A549 treated with Hydrocortisone at 1 μM for 4 hours (cell line): ENCODE measurements at places on chromosomes 2 and 18. TPM values are rescaled to one million over a fixed set of nuclear protein-coding genes. Genes with fewer than 3 reads are reported as not detected.

The SOWAHC gene
- 7.3 to 10.0 TPM (median 8.9 TPM) in 5 replicates for total RNA-seq

The AKAIN1 gene
- not detected in 5 replicates for total RNA-seq

The POTEI gene
- 0.01 TPM in 1 of 5 replicates, not detected in the others for total RNA-seq

The FAM228A gene
- not detected in 5 replicates for total RNA-seq

The RNF152 gene
- total RNA-seq: 0.06 to 0.25 TPM (median 0.13 TPM) in 5 replicates

The ACTG2 gene
- 0.20 to 0.39 TPM (median 0.25 TPM) in 5 replicates for total RNA-seq

The UGT1A1 gene
- total RNA-seq: 0.56 to 1.1 TPM (median 0.91 TPM) in 5 replicates

The TMEM178A gene
- 0.08 to 0.25 TPM (median 0.12 TPM) in 5 replicates for total RNA-seq

The RHBDD1 gene
- 6.7 to 10.5 TPM (median 9.5 TPM) in 5 replicates for total RNA-seq

The LYG2 gene
- 0.18 TPM in 1 of 5 replicates, not detected in the others for total RNA-seq

The CACNB4 gene
- 0.09 to 0.26 TPM (median 0.15 TPM) in 5 replicates for total RNA-seq

The ZC3H6 gene
- 0.29 to 0.69 TPM (median 0.31 TPM) in 5 replicates for total RNA-seq

The CD207 gene
- total RNA-seq: not detected in 5 replicates

The IL1RL1 gene
- 0.64 to 1.4 TPM (median 1.0 TPM) in 5 replicates for total RNA-seq

The ZBTB7C gene
- 0.18 to 0.36 TPM (median 0.26 TPM) in 5 replicates for total RNA-seq

The PLCD4 gene
- 0.24 to 0.77 TPM (median 0.47 TPM) in 5 replicates for total RNA-seq

The HES6 gene
- total RNA-seq: 7.9 to 14.6 TPM (median 13.4 TPM) in 5 replicates

The NAPG gene
- 8.4 to 13.7 TPM (median 11.3 TPM) in 5 replicates for total RNA-seq

The HOXD12 gene
- not detected in 5 replicates for total RNA-seq

The CNDP2 gene
- total RNA-seq: 79.1 to 106 TPM (median 82.9 TPM) in 5 replicates

The CXCR4 gene
- total RNA-seq: 0.46 to 0.99 TPM (median 0.56 TPM) in 5 replicates

The VWA3B gene
- 0.15 to 0.29 TPM (median 0.26 TPM) in 3 of 5 replicates, not detected in the others for total RNA-seq

The MYO5B gene
- total RNA-seq: 7.3 to 9.2 TPM (median 8.4 TPM) in 5 replicates

The AQP4 gene
- 0.28 TPM in 1 of 5 replicates, not detected in the others for total RNA-seq

The PPIG gene
- 29.2 to 54.8 TPM (median 37.4 TPM) in 5 replicates for total RNA-seq

The PPP1R1C gene
- 0.86 to 2.2 TPM (median 2.0 TPM) in 5 replicates for total RNA-seq

The SYT4 gene
- not detected in 5 replicates for total RNA-seq

The TXNDC2 gene
- 0.07 to 0.14 TPM (median 0.12 TPM) in 5 replicates for total RNA-seq

The PSMA8 gene
- total RNA-seq: not detected in 5 replicates

The TMEM237 gene
- 15.2 to 21.3 TPM (median 19.2 TPM) in 5 replicates for total RNA-seq

The DPY30 gene
- 104 to 117 TPM (median 117 TPM) in 5 replicates for total RNA-seq

The TUBB8B gene
- total RNA-seq: not detected in 5 replicates

The DOK6 gene
- not detected in 5 replicates for total RNA-seq

The APOB gene
- total RNA-seq: 0.01 to 0.10 TPM (median 0.06 TPM) in 4 of 5 replicates, not detected in the other
